ENCODE measurements at places on chromosomes 3 and 15.
A peak's percentile ranks its signal among the peaks of the same experiment; 100 is the strongest.

GRCh38 chr3:98457543-98457942, 5.5 kb upstream of the OR5K1 start:
- H3K36me3 ChIP-seq = no peaks in the 10 kb centered on the region
- H3K27ac ChIP-seq = no peak overlapping the region
- H3K4me3 ChIP-seq = no peak overlapping the region
- DNase-seq = no peak

DNA sequence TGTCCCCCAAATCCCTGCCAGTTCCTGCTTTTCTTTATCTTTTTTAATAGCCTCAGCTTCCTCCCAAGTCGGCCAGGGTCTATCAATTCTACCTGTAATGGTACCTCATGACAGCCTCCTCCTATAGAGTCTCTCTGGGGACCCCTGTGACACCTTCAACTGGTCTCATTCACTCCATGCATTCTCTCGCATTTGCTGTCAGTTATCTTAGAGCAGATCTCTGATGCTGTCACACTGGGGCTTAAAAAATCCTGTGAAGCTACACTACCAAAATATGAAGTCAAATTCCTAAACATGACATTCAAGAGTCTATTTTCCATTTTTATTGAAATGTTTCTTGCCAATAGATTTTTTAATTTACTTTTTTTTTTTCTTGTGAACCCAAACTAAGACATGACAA, 5.5 kb downstream of the VPS39 start:
- peaks cover 47% of the 10 kb centered on the region for H3K4me1 ChIP-seq
- DNase-seq = no peak
- H3K27me3 ChIP-seq = no peaks in the 10 kb centered on the region
- H3K27ac ChIP-seq = no peak overlapping the region

- peaks cover 3% of the 10 kb centered on the region for H3K36me3 ChIP-seq
- no peak overlapping the region for H3K27ac ChIP-seq
- DNase-seq = no peak
- peaks cover 13% of the 10 kb centered on the region for H3K27me3 ChIP-seq
Observed at GRCh38 chr3:8621872-8622271, 22.7 kb downstream of the SSUH2 start.

DNA sequence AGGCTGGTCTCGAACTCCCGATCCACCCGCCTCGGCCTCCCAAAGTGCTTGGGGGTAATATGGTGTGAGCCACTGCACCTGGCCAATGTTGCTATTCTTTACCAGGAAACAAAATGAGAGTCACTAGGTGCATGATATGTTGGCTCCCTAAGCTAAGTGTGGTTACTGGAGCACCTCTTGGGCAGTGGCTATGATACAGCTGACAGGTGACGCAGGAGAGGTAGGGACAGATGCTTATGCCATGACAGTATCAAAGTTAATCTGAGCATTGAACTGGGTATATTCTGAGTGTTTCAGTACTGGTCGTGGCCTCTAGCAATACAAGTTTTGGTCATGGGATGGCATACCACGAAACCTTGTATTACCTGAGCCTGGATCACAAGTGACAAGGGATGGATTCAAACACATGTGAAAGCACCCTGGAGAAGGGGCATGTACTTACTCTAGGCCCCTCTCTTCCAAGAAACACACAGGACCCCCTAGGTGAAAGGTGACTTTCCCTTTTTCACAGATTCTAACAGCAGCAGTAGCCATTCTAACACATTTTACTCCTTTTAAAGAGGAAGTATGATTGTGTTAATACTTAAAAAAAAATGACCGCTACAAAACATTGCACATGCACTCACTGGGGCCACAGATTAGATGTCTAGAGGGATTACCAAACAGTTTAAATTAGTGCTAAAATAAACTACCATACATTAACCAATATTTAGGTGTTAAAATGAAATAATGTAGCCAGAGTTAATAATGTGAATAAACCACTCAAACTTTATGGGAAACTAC, 467.3 kb downstream of the SHQ1 start:
- peaks cover 21% of the 10 kb centered on the region for H3K36me3 ChIP-seq
- peaks cover 53% of the 10 kb centered on the region for H3K4me1 ChIP-seq
- H3K4me3 ChIP-seq = no peak overlapping the region
- H3K27ac ChIP-seq = peak overlapping the region; percentile 20
- no peaks in the 10 kb centered on the region for H3K27me3 ChIP-seq

- peak overlapping the region; percentile 97 for H3K27ac ChIP-seq
- H3K4me1 ChIP-seq = peaks cover 24% of the 10 kb centered on the region
- DNase-seq = no peak
- peaks cover 19% of the 10 kb centered on the region for H3K36me3 ChIP-seq
Observed at GRCh38 chr15:40744815-40745152, 10.3 kb downstream of the RMDN3 start.

Measured in effector memory CD8-positive, alpha-beta T cell (primary cell).